Neural crest cell (in vitro differentiated cells): ENCODE measurements at places on chromosomes 7 and 10.

DNA sequence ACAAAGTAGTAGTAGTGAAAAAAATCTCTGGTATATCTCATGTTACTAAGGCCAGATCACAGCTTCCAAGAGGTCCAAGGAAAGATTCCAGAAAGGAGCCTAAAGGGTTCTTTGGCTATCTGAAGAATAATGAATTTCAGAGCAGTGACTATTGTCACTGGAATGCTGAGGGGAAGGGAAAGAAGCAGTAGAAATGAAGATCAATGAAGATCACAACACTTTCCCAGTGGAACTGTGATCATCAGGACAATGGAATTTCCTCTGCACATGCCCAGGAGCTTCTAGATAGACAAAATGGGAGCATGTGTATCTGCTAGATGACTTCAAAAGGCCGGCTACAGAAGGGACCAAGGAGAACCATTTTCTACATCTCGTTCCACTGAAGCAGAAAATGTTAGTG is 219.5 kb upstream of the PHYHIPL start:
- DNase-seq = no peak

DNA sequence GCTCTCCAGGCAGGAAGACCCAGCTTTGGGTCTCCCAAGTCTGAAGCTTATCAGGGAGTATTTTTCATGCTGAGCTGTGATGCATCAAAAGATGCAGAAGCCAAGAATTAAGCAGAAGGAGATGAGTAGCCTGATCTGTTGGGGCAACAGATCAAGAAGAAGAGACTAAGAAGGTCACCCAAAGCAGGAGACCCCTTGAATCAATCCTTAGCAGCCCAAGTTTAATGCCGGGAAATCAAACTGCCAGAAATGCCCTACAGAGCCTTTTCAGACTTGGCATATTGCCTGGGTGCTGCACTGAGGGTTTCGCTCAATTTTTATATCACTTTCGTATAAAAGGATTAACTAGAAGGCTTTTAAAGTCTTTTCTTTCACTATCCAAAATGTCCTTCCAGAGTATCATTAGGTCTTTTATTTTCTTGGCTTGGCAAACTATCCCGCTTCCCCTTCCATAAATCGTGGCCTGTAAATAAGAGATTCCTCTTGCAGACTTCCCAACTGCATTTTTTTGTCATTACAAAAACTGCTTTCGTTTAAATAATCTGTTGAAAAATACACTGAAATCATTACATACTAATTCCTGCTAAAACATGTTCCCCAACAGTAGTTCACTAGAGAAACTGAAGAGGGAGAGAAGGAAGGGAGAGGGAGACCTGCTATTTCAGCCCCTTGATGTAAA is 49.0 kb upstream of the STK17A start:
- no peak for DNase-seq

- no peak for DNase-seq
Measured at GRCh38 chr10:74852381-74852780, 26.0 kb downstream of the KAT6B start.

DNA sequence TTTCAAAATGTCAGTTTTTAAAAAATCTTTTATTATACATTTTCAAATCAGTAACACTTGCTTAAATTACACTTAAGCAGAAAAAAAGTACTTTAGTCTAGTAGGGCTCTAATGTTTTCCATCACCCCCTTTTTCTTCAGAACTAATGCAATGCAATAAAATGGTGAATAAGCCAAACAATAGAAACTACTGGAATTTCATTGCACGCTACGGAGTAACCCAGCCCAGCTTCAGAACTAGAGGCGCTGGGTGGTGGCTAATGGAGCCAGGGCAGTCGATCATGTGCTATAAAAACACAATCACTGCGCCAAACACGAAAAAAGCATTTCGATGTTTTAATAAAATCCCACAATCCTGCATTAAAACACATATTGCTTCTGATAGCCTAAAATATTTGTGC is 59.9 kb upstream of the ODAD2 start:
- DNase-seq = no peak

DNA sequence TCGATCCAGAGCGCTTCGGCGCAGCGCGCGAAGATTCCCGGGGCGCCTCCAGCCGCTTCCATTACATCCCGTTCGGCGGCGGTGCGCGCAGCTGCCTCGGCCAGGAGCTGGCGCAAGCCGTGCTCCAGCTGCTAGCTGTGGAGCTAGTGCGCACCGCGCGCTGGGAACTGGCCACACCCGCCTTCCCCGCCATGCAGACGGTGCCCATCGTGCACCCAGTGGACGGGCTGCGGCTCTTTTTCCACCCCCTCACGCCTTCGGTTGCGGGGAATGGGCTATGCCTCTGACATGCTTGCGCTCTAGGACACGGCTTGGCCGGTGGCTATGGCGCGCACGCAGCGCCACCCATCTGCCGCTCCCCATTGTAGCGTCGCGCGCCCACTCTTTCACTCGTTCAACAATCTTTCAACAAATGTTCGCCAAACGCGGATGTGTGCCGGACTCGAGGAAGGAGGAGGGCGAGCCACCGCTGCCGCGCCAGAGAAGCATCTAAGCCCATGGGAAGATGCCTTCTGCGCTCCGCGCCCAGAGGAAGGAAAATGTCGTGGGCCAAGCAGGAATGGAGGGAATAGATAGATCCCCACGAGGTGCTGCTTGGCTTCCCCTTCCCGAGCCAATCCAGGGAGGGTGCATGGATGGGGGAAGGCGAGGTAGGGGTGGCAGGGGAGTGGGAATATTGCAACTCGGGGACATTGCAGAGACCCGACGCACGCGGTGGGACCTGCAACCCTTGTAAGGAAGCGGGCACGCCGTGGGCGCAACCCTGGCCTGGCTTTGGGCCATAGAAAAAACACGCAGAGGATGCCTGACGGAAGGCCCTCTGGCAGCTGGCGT is 5.1 kb upstream of the CYP26A1 start:
- DNase-seq = no peak

DNA sequence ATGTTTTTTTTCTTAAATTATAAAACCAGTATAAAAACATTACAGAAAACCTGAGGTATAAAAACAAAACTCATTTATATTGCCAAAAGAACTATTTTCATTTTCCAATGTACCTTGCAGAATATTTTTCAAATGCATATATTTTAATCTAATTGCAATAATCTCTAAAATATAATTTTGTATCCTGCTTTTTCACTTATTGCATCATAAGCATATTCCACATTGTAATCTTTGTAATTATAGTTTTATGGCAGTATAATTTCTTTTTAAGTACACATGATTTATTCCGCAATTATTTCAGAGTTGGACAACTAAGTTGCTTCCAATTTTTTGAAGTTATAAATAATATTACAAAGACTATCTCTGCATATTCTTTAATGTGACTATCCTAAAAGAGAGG is 43.7 kb downstream of the SGCE start:
- DNase-seq = no peak

- no peak for DNase-seq
Measured at GRCh38 chr10:43260117-43260761, 6.6 kb downstream of the RASGEF1A start.

GRCh38 chr10:123563994-123564393 is 102.2 kb upstream of the GPR26 start:
- no peak for DNase-seq

DNA sequence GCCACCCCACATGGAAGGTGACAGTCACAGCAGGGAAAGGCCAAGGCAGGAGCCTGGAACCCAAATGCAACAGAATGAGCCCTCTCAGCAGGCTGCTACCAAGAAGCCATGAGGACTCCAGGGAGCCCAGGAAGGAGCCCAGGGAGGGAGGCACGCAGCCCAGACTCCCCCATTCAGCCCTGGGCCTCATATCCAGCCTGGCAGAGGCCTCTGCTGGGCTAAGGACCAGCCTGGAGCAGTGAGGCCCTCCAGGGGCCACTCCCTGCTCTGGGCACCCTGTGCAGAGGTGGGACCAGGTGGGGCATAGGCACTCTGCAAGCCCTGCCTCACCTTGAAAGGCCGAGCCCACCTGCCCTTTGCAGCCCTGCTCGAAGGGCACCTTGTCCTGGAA is 25.8 kb upstream of the ZNF488 start:
- DNase-seq = no peak

- DNase-seq = no peak
Measured at GRCh38 chr7:10798044-10798443, 175.6 kb upstream of the PHF14 start.

DNA sequence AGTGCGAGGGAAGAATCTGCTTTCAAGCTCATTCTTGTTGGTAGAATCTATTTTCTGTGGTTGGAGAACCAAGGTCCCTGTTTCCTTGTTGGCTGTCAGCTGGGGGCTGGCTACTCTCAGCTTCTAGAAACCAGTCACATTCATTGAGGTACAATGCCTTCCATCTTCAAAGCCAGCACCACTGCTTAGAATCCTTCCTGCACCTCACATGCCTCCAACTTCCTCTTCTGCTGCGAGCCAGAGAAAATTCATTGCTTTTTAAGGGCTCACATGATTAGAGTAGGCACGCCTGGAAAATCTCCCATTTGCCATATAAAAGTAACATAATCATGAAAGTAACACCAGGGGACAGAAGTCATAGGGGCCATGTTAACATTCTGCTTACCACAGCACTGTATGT is 28.7 kb downstream of the TES start:
- DNase-seq = no peak
